Esophagus squamous epithelium (tissue), 5 donors: ENCODE measurements at places on chromosomes 5 and 9.

DNA sequence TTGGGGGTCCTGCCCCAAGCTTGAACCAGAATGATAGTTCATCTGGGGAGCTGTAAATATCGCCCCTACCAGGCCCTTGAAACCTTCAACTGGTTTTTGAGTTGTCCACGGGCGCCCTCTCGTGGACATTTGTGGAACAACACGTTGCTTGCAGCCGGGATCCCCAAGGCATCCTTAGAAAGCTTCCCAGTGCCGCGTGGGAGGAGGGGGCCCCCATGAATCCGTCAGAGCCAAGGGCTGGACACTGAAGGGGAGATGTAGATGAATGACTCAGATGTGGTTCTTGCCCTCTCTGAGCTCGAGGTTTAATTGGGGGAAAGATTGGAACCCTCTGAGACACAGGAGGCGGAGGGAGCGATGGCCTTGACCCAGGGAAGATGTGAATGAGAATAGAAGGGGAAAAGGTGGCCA lies 31.8 kb upstream of the ORM1 start:
- peak; percentile 11 for DNase-seq

DNA sequence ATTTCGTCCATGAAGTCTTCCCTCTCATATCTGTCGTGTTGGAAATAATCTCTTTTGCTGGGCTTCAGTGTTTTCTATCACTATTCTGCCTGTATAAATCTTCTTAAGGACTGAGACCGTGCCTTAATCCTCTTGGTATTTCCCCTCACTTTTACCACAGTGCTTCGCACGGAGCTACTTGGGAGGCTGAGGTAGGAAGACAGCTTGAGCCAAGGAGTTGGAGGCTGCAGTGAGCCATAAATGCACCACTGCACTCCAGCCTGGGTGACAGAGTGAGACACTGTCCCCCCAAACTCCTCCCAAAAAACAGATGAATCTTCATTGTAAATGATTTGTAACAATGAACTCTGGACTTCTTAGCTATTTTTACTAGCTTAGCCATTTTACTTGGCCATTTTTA lies 57.8 kb downstream of the PHAX start:
- no peak for DNase-seq

DNA sequence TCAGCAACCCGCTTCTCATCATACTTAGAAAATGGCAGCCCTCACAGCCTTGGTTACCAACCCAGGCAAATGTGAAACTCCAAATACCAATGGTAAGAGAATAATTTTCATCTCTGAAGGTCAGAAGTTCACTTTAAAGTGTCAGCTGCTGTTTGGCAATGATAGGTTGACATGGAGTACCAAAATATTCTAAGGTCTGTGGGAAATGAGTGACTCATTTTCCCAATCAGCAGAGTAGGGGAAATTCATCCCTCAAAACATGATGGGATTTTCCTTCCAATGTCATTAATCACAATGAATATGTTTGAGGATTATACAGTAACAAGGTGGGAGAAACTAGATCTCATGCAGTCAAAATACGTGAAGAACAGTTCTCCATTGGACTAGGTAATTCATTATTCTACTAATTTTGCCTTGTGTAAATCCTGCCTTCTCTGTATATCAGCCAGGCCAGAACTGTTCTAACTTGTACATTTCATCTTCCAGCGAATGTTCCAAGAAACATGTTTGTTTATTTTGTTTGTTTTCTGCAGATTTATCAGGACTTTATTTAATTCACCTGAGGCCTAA lies 53.1 kb upstream of the ERBIN start:
- DNase-seq = no peak

- DNase-seq = no peak
Observed at GRCh38 chr5:158140120-158140731, 281.3 kb upstream of the CLINT1 start.

- DNase-seq = no peak
Observed at GRCh38 chr9:110308633-110309038, 29.0 kb downstream of the TXNDC8 start.

GRCh38 chr5:78577071-78577807 lies 71.3 kb downstream of the LHFPL2 start:
- DNase-seq = no peak

DNA sequence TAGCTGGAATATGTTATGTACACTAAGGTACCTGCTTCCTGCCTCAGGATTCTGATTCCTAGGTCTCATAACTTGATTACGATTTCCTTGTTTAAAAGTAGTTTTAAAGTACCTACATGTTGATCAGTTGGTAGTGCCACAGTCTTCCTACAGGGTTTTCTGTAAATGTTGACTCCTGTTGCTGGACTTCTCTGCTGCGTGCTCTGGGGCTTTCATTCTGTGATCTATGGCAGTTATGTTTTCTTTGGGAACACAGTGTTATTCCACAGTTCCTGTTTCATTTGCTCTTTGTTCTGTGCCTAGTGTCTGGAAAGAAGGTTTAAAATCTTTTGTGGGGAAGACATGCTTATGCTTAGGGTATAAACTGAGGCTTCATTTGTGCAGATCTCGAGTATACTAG lies 343.5 kb downstream of the PLK2 start:
- DNase-seq = no peak

GRCh38 chr5:175654807-175655206 lies 3.1 kb upstream of the HRH2 start:
- no peak for DNase-seq

DNA sequence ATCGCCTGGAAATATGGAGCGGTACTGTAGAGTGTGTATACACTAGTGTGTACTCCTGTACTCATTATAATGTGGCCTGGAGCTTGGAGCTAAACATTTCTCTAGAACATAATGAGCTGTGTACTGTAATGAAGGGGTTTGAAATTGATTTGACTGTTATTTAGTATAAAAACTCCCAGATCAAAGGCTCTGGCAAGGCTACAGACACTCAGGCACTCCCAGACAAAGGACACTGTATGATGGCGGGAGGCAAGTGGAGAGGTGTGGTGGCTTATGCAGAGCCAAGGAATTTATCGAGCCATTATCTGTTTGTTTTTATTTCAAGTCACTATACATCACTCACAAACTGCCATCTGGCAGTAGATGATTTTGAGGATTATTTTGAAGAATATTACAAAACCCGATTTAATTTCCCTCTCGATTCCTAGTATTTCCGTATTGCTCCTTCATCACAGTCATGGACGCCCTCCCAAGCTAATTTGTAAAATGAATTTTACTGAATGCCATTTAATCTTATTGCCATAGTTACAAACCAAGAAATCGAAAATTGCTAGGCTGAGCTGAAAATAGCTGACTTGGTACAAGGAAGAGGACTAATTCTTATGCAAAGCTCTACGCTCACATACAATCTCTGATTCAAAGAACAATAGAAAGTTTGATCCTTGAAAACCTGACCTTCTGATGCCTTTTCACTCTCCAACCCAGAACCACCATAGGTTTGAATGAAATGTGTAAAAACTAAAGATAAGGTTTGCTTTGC lies 240.2 kb upstream of the SEMA6A start:
- no peak for DNase-seq

DNA sequence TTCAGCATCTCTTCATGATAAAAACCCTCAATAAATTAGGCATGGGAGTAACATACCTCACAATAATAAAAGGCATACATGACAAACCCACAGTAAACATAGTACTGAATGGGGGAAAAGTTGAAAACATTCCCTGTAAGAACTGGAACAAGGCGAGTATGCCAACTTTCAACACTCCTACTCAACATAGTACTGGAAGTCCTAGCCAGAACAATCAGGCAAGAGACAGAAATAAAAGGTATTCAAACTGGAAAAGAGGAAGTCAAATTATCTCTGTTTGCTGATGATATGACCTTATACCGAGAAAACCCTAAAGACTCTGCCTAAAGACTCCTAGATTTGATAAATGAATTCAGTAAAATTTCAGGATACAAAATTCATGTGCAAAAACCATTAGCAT lies 167.6 kb downstream of the TMEM38B start:
- no peak for DNase-seq

GRCh38 chr5:54304040-54304439 lies 6.3 kb downstream of the ARL15 start:
- no peak for DNase-seq

DNA sequence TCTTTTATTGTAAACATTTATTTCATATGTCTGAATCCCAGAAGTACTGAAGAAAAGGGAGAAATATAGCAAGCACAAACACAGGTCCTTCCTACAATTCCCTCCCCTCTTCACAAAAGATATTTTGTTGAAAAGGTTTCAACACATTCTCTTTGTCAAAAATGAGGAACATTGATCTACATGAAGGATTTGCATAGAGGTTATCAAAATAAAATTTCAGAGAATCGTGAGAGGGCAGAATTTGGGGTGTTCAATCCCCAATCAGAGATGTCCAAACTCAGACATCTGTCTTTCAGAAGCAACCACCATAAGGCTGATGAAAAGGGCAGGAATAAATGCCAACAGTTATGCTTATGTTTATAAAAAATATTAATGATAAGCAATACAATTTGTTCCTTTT lies 69.2 kb downstream of the MARCHF3 start:
- no peak for DNase-seq

DNA sequence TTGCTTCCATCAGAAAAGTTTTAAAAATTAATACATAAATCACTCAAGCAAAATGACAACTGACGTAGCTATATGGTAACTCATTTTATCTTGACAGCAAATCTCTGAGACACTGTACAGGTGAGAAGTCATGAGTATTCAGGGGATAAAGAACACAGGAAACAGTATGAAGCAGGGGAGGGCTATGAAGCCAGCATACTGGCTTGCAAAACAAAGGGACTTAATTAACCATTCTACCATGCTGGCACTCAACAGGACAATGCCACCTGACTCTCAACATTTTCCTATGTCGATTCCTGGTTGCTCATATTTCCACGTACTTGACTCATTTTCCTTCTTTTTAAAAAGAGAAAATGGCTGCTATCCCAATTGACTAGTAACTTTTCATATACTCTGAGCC lies 151.4 kb upstream of the RETREG1 start:
- DNase-seq = no peak

DNA sequence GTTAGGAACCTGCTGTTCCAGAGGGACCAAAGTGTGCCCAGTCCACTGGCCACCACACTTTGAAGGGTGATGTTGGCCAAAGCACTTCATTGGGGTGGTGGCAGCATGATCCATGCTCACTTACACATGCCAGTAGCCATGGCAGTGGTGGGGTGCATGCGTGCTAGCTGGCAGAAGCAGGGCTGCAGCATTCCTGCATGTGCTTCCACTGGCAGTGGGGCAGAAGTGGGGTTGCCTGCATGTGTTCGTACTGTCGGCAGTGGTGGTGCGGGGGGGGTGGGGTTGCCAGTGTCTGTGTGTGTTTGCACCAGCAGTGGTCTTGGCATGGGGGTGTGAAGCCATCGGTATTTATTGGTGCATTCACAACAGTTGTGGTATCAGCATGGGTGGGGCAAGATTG lies 260.3 kb upstream of the ANKH start:
- DNase-seq = no peak

GRCh38 chr9:133352635-133353340 lies 3.5 kb downstream of the SURF1 start:
- DNase-seq = no peak

GRCh38 chr5:41797662-41798061 lies 72.6 kb downstream of the OXCT1 start:
- DNase-seq = no peak

DNA sequence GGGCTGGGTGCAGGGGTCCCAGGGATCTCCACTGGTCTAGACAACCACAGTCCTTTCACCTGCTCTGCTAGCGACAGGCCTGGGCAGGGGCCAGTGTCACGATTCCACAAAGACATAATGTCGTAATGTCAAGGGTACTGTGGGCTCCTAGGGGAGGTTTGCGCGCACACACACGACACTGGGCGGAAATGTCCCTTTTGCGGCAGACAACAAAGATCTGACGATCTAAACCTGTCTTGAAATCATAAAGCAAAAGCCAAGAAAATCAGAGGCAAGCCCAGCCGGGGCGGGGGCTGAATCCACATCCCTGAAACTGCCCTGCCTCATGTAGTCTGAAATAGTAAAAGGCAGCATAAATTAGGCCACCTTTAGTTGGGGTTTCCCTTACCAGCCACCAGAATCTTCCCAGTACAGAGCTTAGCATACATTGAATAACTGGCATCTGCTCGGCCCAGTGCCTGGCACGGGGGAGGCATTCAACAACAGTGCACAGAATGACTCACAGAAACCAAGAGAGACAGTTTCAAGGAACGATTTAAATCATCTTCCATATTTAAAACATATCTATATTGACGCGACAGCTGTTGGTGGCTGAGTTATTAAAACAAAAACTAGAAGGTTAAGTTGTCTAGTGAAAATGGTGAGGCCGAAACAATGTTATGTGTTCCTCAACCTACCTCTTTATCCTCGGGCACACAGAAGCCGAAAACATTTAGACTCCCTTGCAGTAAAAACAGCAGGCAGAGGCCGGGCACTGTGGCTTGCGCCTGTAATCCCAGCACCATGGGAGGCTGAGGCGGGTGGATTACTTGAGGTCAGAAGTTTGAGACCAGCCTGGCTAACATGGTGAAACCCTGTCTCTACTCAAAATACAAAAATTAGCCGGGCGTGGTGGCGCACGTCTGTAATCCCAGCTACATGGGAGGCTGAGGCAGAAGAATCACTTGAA lies 151.0 kb downstream of the MYO10 start:
- no peak for DNase-seq

GRCh38 chr9:27590651-27591050 lies 17.4 kb upstream of the C9orf72 start:
- DNase-seq = no peak

DNA sequence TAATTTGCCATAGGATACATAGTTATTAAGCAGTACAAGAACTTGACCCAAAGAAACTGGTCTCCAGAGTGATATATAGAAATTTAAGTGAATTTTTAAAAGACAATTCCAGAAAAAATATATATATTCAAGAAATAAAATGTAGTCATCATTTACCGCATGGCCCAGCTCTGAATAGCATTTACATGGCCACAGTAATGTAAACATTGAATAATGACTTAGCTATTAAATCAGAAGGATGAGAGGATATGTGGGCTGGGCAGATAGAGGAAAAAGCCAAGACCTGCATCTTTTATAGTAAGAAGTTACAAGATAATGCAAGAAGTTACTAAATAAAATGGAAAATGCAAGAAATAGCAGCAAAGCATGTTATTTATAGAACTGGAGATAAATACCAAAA lies 405.2 kb upstream of the WWC1 start:
- DNase-seq = no peak

- DNase-seq = no peak
Observed at GRCh38 chr5:7679663-7680062, 171.3 kb downstream of the CFAP90 start.

- DNase-seq = no peak
Observed at GRCh38 chr5:4246447-4246846, 650.8 kb downstream of the IRX1 start.

DNA sequence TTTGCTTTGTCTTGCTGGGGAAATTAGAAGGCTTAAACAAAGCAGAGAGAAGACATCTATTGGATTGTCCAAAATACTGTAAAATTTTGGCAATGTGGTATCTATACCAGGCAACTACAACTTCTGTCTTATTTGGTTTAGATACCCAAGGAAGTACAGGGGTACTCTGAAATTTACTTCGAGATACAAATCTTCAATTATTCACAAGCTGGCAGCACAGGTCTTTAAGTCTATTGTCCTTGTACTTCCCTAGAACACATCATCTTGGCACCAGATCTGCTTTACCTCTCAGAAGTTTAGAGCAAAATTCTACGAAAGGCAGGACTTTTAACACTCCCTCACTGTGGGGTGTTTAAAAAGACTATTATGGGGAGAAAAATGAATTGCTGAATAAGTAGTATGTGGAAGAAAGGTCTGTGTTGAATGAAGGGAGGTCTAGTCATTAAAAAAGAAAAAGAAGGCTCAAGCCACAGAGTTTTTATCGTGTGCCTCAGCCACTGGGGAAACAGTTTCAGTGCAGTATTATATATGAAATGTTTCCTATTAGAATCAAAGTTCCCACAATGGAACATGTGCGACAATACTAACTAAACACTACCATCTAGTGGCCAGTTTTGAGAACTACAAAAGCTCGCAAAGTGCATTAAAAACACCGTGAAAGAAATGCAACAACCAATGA lies 93.7 kb downstream of the PDE4D start:
- no peak for DNase-seq
